ENCODE measurements at places on chromosomes 2 and 18.

DNA sequence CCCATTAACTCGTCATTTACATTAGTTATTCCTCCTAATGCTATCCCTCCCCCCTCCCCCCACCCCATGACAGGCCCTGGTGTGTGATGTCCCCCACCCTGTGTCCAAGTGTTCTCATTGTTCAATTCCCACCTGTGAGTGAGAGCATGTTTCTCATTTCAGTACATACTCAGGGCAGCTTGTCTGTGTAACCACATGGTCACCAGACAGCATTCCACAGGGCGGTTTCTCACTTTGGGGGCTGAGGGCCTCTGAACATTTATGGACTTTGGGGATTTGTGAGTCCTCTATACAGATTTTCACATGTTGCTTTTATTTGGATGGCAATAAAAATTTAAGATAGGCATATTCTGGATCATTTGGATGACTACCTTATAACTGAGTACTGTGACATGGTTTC, 84.0 kb downstream of the LYPD6B start:
- no peak for DNase-seq

GRCh38 chr2:221088506-221088905, 483.6 kb downstream of the EPHA4 start:
- DNase-seq: no peak

- DNase-seq: no peak
These were observed 46.7 kb downstream of the MBOAT2 start for GRCh38 chr2:8956774-8957173.

DNA sequence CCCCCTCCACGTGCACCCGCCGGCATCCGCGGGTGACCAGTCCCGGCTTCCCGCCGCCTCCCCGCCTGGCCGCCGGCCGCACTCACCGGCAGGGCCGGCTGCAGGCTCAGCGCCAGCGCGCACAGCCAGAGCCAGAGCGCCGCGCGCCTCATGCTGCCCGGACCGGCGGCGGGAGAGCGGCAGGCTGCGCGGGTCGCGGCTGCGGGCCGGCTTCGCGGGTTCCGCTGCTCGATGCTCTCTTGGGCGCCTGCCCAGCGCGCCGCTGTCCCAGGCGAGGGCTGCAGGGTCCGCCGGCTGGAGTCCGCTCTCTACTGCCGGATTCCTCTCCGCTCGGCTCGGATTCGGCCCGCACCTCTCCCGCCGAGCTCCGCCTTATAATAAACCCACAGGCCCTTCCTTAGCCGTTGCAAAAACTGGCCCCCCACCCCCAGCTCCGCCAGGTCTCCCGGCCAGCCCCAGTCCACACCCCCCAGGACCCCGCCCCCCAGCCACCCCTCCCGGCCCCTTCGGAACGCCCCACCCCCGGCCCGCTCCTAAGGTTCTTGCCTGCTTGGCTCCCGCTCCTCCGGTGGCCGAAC, at the start of gene SDC1:
SDC1 (minus strand) TSS at position 415 of the 578 bp plus-strand sequence; CDS start at position 152, 263 bp downstream.
- DNase-seq: no peak

GRCh38 chr2:37973615-37974353, 48.7 kb downstream of the RMDN2 start:
- no peak for DNase-seq

DNA sequence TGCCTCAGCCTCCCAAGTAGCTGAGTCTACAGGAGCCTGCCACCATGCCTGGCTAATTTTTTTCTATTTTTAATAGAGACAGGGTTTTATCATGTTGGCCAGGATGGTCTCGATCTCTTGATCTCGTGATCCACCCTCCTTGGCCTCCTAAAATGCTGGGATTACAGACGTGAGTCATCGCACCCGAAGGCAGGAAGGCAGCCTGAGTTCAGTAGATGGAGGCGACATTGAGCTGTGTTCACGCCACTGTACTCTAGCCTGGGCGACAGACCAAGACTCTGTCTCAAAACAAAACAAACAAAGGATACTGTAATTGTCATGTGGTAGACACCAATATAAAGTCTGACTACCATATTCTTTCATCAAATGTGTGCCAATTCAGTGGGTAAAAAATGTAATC, 500.9 kb upstream of the DSEL start:
- DNase-seq: no peak

GRCh38 chr2:234512884-234513669, 16.2 kb upstream of the ARL4C start:
- no peak for DNase-seq

- no peak for DNase-seq
These were observed 164.9 kb downstream of the SMAD7 start for GRCh38 chr18:48785736-48786454.

- no peak for DNase-seq
These were observed 296 bp downstream of the TTC21B start for GRCh38 chr2:165953306-165953654.

DNA sequence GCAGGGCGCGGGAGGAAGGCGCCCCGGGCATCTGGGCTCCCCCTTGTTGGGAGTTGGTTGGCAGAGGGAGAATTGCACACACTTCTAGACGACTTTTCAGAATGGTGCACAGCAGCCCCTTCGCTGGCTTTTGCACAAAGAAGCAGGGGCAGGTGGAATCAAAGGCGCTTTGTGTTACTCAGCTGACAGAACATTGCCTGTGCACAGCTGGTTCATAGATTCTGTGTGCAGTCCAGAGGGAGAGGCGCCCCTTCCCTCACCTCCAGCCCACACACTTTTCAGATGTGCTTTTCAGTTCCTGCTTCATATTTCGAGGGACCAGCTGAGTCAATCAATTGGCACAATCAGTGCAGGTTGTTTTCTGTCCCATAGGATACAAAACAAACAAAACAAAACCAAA, 348.4 kb upstream of the RAB12 start:
- DNase-seq: no peak

DNA sequence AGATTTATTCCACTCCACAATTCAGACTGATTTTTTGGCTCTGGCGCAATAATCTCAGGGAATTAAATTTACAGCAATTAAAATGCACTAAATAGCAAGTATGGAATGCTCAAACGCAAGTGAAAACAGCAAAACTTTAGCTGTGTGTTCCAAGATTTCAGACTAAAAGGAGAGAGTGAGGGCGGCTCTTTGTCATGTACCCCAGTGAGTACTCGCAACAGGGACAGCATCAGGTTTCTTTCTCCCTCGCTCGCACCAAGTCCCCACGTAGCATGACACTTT, 1.1 kb downstream of the ROCK2 start:
- no peak for DNase-seq

GRCh38 chr2:32502941-32503340, 124.9 kb upstream of the TTC27 start:
- no peak for DNase-seq

- no peak for DNase-seq
These were observed 143.6 kb downstream of the MBD2 start for GRCh38 chr18:54080858-54081257.

GRCh38 chr2:59572227-59572626, 981.2 kb downstream of the BCL11A start:
- no peak for DNase-seq

- DNase-seq: no peak
These were observed 195.5 kb downstream of the LNPK start for GRCh38 chr2:175806570-175806969.

GRCh38 chr2:88049622-88050021, 6.0 kb downstream of the KRCC1 start:
- no peak for DNase-seq

Measured in activated T-cell treated with anti-CD3 and anti-CD28 coated beads, Interleukin-2, amount 50 U/mL, for 1 hour (primary cell).